ENCODE measurements at places on chromosomes 2 and 18. TPM values are rescaled to one million over a fixed set of nuclear protein-coding genes. Genes with fewer than 3 reads are reported as not detected.

Gene STON1
- total RNA-seq: 6.7 TPM

DNA sequence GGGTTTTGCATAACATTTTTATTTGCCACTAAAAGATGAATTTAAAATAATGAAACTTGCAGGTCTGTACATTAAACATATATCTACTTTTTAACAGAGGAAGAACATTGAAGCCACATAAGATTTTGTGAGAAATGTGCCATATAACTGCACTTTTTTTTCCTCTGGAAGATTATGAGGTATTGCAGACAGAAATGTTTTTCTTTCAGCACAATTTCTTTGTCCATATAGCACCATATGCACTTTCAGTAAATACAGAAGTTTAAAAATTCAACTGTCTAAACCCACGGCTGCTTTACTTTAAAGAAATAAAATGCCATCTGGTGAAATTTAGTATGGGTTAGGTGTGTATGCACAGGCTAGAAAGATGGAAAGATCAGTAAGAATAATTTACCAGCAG lies 470 bp upstream of the FAP start:
- no peak for DNase-seq

Gene SNTG2
- 0.77 TPM for total RNA-seq

DNA sequence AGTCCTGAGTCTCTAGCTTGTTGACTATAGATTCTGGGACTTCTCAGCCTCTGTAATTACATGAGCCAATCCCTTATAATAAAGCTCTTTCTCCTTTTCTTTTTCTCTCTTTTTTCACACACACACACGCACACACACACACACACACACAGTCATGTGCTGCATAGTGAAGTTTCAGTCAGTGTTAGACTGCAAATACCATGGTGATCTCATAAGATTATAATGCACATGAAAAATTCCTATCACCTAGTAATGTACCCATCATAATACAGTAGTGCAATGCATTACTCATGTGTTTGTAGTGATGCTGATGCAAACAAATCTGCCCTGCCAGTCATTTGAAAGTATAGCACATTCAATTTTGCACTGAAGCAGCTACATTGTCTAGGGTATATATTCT lies 558.2 kb downstream of the SUCLG1 start:
- DNase-seq: no peak

Data from left ventricle myocardium superior (tissue), 1 donor.